ENCODE measurements at places on chromosomes 16 and 17.

DNA sequence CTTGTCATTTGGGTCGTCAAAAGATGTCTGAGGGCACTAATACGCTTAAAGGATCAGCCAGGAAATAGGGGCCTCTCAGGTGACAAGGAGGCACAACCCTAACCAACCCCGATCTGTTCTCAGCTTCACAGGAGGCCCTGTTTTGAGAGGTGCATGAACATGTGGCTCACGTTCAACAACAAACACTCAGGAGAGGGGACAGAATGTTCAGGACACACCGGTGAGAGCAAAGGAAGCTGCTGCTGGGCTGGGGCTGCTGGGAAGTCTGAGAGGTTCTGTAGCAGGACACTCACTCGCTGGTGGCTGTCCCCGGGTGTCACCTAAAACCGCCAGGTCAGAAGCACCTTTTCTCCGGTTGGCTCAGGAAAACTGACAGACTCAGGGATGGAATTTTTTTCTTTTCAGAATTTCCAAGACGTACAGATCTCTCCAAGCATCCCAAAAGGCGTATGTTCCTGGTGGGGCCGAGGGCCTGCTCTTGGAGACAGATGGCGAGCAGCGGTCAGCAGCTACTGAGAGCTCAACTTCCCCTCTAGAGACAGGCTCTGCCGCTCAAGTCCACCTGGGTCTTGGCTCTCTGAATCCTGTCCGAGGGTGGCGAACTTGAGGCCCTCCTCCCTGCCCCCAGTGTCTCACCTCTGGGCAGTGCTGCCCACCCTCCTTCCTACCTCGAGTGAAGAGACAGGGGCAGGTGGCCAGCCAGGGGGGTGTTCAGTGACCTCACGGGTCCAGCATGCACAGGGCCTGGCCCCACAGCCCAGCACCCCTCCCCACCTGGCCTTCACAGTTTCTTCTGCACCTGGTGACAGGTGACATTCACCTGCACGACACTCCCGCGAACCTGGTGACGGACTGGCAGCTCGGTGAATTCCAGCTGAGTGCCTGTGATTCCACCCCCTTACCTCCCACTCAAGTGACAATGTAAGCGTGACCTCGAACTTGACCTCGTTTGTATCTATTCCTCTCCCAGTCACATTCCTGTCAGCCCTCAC, 22.9 kb downstream of the CLUH start:
- peak; percentile 38 for DNase-seq

DNA sequence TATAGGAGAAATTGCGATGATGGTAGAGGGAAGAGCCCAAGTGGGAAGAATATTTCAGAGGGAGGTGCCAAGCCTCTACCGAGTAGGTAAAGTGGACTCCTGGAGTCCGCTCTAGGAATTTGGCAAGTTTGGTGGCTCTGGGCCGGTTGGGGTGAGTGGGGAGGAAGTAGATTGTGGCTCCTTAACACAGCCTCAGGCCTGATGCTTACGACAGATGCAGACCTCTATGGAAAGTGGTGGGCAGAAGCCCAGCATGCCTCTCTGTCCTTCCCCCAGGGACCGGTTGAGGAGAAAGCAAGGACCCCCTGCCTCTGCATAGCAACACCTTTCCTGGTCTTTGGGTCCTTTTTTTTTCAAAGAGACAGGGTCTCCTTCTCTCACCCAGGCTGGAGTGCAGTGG, 55.9 kb upstream of the SIAH1 start:
- no peak for DNase-seq

- DNase-seq = no peak
These were observed 942 bp downstream of the LDAF1 start for GRCh38 chr16:21159281-21159951.

DNA sequence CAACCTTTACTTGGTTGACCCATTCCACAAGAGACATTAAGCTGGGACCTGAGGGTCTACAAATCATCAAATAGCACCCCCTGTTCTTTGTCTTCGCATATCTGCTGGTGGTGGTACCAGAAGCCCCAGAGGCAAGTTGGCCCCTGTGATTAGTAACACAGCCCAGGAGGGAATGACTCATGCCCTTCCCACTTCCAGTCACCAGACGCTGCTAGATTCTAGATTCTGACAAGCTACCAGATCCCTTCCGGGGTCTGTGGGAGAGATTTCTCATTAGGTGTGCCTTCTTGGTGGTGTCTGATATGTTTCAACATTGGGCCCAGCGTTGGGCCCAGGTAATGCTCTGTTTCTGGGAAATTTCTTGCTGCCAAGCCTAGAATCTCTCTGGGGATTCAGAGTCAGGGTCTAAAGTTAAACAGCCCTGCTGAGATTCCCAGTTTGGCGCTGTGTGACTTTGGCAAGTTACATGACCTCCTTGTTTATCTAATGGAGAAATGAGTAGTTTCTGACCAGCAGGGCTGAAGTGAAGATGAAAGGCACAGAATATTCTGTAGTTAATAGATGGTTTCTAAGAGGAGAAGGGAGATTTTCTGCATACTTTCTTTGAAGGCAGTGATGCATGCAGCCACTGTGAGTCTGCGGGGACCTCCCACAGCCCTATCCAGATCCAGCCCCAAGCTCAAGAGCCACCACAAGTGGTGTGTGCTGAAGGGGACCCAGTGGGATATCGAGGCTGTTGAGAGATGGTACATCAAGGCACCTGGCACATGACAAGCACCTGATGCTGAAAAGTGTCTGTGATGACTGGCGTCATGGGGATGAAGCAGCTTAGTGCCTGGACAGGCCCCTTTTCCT, 3.9 kb downstream of the TRPV2 start:
- peak; percentile 43 for DNase-seq

- DNase-seq = peak; percentile 55
These were observed 17.7 kb downstream of the BCL7C start for GRCh38 chr16:30875871-30876801.

DNA sequence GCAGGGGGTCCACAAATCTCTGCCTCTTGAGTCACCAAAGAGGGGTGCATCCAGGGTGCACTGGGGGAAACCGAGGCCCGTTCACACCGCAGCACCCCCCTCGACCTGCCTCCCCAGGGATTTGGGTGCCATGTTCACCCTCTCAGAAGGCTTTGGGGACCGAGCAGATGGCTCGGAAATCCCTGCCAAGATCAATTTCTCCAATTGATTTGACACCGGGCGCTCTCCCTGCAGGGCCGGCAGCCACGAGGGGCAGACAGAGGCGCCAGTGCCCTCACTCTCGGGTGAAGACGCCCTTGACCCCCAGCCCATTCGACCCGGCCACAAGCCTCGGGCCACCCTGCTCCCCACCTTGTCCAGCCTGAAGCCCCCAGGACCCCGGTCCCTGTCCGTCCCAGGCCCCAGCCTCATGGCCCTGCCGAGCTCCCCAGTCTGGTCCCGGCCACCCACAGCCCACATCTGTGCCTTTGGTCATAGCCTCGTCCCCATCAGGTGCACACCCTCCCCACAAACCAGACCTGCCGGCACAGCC, 9.3 kb downstream of the SSTR5 start:
- no peak for DNase-seq

DNA sequence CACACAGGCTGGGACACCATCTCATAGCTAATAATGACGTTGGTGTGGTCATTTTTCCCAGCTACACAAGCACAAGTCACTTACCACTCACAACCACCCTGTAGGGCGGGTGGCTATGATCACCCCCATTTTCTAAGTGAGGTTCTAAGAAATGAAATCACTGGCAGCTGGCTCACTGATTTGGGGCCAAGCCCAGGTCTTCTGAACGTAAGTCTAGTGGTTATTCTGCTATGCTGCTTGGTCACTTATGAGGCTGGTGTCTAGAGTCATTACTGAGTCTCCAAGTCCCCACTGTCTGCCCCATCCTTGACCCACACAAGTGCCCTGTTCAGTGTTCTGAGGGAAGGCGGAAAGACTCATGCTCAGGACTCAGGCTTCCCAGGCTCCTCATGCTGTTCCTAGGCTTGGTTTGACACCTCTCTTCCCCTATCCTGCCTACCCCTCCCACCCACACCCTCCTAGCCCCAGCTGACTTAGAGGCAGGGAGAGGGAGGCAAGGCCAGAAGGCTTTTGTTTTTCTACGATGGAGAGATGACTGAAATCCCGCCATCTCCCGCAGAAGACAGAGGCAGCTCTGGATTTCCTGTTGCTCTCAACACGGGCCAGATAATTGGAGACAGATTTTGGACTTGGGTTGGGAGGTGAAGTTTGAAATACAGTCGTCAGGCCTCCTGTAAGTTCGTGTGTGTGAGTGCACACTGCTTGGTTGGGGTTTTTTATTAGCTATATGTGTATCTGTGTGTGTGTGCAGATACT, 32.2 kb downstream of the FZD2 start:
- DNase-seq = no peak

GRCh38 chr17:46865100-46865499, 13.7 kb downstream of the WNT9B start:
- no peak for DNase-seq

GRCh38 chr17:83153681-83154310, 74.4 kb downstream of the METRNL start:
- DNase-seq = no peak

- no peak for DNase-seq
These were observed 124.2 kb downstream of the TMEM132E start for GRCh38 chr17:34703533-34703932.

GRCh38 chr17:62732125-62732524, 76.0 kb downstream of the MARCHF10 start:
- no peak for DNase-seq

GRCh38 chr16:87457709-87458423, 35.0 kb downstream of the ZCCHC14 start:
- no peak for DNase-seq

DNA sequence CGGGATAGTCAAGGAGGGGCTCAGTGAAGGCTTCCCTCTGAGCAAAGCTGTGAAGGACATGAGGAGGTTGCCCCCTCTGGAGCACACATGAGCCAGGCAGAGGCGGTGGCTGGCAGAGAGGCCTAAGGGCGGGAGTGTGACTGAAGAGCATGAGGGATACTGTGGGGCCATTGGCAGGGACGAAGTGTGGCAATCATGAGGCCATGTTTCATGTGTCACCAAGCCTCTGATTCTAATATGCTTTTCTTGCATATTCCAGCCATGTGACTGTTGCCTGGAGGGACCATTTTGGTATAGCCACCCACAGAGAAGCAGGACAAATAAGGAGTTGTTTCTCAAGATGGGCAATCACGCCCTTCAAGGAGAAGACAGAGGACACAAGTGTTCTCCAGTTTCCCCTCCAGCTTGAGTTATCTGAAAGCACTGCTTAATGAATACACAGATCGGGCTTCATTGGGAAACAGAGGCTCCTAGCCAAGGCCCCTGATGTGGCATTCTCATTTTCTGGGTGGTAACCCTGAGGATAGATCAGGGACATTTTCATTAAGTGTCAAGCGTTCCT, 68.0 kb downstream of the AKAP1 start:
- DNase-seq = no peak

GRCh38 chr17:72822358-72823023, 270.0 kb downstream of the SLC39A11 start:
- no peak for DNase-seq

DNA sequence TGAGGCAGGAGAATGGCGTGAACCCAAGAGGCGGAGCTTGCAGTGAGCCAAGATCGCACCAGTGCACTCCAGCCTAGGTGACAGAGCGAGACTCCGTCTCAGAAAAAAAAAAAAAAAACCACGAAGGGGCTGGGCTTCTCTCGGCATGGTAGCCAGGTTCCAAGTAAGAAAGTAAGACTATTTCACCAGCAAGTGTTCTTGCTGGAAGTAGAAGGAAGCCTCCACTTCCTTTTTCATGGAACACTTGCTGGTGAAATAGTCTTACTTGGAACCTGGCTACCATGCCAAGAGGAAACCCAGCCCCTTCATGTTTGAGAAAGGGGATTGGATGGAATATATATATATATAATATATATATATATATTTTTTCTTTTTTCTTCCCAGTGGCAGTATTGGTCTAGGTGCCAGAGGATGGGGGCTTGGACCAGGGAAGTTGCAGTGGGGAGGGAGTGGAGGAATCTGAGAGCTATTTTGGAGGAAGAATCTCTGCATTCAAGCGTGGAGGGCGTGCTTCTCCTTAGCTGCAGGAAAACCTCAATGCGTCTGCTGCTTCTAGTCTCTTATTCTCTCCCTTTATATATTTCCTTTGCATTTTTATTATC, 7.2 kb upstream of the N4BP1 start:
- DNase-seq = no peak

DNA sequence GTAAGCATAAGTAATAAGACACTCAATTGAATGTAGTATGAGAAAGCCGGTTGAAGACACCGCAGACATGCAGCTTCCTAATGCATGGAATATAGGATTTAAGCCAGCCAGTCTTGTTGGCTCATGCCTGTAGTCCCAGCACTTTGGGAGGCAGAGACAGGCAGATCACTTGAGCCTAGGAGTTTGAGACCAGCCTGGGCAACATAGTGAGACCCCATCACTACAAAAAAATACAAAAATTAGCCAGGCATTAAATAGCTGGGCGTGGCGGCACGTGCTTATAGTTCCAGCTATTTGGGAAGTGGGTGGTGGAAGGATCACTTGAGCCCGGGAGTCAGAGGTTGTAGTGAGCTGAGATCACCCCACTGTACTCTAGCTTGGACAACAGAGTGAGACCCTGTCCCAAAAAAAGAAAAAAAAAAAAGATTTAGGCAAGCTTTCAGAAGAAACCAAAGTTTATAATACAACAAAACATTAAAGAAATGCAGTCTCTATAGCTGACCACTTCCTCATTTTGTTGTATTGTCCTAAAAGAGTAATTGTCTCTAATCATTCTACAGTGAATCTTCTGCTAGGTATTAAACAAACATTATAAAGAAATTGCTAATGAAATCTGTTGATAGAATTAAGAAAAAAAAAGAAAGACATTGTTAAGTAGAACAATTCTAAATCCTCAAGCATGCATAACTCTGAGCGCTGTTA, 68.6 kb upstream of the KIFC3 start:
- DNase-seq = no peak

DNA sequence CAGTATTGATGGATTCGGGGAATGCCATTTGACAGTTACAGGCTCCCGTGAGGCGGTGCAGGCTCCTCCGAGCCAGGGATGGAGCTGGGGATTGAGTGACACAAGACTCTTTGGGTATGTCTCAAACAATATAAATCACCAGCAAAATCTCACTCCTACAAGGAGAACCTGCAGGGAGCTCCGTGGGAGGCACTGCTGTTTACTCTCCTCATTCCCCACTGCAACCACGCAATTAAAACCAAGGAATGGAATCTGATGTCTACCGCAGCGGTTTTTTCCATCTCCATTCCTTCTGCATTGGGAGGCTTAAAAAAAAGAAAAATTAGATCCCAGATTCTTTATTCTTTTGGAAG, 157.9 kb downstream of the WWOX start:
- no peak for DNase-seq

DNA sequence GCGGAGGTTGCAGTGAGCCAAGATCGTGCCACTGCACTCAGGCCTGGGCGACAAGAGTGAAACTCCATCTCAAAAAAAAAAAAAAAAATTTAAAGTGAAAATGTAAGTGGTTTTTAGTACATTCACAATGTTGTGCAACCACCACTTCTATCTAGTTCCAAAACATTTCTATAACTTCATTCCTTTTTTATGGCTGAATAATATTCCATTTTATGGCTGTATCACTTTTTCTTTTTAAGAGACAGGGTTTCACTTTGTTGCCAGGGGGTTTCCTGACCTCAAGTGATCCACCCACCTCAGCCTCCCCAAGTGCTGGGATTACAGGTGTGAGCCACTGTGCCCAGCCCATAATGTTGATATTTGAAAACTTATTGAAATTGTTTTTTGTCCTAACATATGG, 11.7 kb upstream of the CMTM3 start:
- no peak for DNase-seq

Data from CD8-positive, alpha-beta T cell (primary cell).